ENCODE measurements at places on chromosomes 11 and 22.
A peak's percentile ranks its signal among the peaks of the same experiment; 100 is the strongest.

DNA sequence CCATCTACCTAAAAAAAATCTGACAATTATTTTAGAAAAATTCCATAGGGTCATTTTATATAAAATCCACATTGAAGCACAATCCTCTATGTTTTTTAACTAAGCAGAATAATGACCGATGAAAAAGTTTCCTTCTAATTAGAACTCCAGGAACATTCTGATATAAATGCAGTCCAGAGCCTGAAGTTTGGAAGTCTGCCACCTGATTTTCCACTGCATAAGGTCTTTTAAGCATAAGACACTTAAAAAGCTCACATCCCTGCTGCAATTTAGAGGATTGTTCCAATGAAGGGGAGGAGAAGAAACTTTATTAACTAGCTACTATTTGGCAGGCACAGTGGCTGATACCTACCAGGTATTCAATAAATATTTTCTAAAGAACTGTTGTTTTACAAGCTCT, 570.3 kb upstream of the ANO5 start:
- DNase-seq, result no peak

DNA sequence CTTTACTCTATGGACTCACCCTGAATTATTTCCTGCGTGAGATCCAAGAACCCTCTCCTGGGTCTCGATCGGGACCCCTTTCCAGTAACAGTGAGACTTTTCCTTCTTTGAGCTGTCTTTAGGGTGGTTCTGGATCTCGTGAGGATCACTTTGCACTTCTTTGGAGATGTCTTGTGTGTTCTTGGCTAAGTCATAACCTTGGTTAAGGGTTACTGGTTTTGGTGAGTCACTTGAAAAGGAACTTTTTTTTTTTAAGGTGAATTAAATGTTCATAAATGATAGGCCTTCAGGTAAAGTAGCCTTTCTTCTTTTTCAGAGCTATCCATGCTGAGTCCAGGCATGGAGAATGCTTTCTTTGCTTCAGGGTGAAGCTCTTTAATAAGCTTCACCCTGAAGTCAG, 19.4 kb upstream of the GSTP1 start:
- no peak for DNase-seq

GRCh38 chr22:39685336-39686177, 115.0 kb downstream of the CACNA1I start:
- no peak for DNase-seq

DNA sequence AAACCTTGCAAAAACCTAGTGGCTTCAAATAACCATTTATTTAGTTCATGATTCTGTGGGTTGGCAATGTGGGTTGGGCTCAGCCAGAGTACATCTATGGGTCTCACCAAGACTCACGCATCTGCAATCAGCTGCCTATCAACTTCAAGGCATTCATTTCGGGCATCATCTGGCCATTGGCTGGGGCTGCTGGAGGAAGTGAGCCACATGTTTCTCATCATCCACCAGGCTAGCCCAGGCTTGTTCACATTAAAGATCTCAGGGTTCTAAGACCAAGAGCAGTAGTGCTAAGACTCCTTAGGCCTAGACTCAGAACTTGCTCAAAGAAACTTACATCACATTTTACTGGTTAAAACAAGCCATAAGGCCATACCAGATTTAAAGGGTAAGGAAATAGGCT, 478.9 kb upstream of the ARHGAP42 start:
- DNase-seq, result no peak

DNA sequence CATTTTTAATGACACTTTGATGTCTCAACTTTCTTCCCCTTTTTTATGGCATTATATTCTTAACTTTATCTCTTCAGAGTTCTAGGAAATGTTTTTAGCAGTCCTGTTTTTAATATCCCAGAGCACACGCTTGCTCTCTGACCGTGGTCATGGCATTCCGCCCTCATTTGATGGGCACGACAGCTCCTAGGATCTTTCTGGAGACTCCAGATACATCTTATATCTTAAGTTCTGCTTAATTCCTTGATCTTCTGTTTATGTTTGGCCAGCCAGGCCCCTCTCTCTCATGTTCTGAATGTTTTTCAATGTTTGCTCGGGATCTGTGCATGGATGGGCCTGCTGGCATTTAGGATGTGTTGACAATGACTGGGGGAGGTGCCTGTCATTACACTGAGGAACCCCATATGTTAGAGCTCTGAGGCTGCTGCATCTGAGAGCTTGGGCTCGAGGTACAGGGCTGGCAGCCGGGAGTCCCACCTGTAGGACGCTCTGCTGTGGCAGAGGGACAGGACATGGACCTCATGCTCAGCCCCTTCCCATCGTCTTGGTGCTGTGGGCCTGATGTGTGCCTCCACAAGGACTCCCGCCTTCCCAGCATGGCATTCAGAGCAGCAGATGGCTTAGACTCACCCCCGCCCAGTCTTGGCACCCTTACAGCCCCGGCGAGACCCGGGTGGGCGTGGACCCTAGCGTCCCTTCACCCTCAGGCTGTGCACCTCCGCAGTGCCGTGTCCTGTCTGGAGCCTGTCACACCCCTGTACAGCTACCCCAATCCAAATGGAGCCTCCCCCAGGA, 75.0 kb downstream of the CDKN1C start:
- no peak for DNase-seq

DNA sequence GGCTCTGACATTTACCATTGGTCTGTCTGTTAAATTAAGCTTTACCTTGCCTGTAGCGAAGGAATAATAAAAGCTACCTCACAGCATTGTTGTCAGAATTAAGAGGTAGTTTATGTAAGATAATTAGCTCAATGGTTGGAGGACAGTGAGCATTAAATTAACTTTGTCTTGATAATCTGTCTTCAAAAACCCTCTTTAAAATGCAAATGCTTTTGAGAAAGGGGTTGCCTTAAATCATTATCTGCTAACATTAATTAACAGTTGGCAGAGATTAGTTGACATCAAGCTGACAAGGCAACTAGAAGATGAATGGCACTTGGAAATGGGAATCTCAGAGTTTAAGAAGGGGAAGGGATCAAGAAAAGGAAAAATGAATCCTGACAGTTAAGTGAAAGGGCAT, 761.1 kb upstream of the ARHGAP42 start:
- no peak for DNase-seq

- no peak for DNase-seq
These were observed 12.0 kb downstream of the C11orf58 start for GRCh38 chr11:16750417-16750816.

GRCh38 chr11:100545970-100546369, 141.1 kb upstream of the ARHGAP42 start:
- DNase-seq, result no peak

GRCh38 chr11:46072172-46072964, 48.9 kb downstream of the PHF21A start:
- no peak for DNase-seq

GRCh38 chr11:128289048-128289447, 298.3 kb downstream of the ETS1 start:
- DNase-seq, result no peak

- DNase-seq, result no peak
These were observed 64.0 kb downstream of the SLC22A12 start for GRCh38 chr11:64654958-64655541.

GRCh38 chr22:37010976-37011375, 8.3 kb downstream of the TST start:
- DNase-seq, result no peak

- DNase-seq, result no peak
These were observed 28.6 kb downstream of the PTPRJ start for GRCh38 chr11:48008951-48009270.

GRCh38 chr11:3894128-3894731, 38.8 kb downstream of the STIM1 start:
- DNase-seq, result no peak

- DNase-seq, result peak; percentile 64
These were observed 19.5 kb upstream of the FADD start for GRCh38 chr11:70183483-70184176.

- peak; percentile 88 for DNase-seq
These were observed 7.6 kb downstream of the SLC39A13 start for GRCh38 chr11:47415949-47416472.

GRCh38 chr11:70036971-70037882, 40.9 kb upstream of the ANO1 start:
- no peak for DNase-seq

Data from ureter (tissue), 1 donor.